ENCODE measurements at places on chromosomes 13 and 19.

DNA sequence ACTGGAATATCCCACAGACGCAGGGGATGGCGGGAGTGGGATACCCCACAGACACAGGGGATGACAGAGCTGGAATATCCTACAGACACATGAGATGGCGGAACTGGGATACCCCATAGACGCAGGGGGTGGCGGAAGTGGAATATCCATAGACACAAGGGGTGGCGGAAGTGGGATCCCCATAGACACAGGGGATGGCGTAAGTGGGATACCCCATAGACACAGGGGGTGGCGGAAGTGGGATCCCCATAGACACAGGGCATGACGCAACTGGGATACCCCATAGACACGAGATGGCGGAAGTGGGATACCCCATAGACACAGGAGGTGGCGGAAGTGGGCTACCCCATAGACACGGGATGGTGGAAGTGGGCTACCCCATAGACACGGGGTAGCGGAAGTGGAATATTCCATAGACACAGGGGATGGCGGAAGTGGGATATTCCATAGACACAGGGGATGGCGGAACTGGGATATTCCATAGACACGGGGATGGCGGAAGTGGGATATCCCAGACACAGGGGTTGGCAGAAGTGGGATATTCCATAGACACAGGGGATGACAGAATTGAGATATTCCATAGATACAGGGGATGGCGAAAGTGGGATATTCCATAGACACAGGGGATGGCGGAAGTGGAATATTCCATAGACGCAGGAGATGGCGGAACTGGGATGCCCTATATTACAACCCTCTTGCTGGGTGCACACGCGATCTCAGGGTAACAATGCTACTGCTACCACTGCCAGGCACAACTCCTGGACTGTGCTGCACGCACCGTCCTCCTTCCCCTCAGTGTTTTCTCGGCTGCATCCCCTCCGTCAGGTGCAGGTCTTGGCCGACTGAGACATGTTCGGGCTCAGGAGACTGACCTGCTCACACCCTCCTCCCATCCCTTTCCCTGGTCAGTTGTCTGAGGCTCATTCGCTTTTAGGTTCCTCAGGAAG, 28.1 kb downstream of the ZNF787 start:
- DNase-seq, result peak; percentile 22

DNA sequence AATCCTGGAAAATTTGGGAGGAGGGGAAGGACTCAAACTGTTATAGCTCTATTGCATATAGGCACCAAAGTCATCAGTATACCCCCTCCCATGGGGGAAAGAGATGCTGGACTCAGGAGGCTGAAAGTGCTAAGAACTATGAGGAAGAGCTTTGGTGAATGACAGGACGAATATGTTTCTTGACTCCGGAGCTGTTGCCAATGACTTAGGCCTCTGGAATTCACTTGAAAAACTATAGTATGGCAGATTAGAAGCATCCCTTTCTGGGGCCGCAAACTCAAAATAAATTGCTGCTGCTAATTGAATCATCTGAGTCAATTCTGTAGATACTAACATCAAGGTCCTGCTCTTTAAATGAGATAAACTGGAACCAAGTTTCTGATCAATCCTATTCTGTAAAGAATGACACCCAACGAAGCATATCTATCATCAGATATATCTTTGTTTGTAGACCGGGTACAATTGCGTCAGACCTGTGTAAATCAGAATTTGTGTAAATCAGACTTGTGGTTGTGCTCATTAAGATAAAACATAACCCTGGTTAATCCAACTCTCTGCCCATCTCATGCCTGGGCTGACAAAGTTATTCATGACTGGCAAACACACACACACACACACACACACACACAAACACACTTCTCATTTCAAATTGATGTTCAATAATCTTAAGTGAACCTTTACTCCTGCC, 1793.8 kb upstream of the PCDH20 start:
- DNase-seq, result no peak

DNA sequence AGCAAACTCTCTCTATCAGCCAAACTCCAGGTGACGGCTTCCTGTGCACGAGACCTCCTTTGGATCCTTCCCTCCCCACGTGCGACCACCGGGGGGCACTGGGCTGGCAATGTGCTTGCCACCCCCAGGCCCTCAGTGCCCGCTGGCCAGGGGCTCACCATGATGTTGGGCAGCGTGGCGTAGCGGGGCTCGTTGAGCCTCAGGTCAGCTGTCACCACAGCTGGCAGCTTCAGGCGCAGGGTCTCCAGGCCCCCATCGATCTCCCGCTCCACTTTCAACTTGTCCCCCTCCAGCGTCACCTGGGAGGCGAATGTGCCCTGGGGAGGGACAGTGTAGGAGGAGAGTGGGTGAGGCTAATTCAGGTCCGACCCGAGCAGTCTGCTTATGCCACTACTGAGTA, 4.8 kb upstream of the VSIG10L start:
- no peak for DNase-seq

- DNase-seq, result peak; percentile 79
These were observed 5.4 kb upstream of the CDC37 start for GRCh38 chr19:10408511-10409283.

DNA sequence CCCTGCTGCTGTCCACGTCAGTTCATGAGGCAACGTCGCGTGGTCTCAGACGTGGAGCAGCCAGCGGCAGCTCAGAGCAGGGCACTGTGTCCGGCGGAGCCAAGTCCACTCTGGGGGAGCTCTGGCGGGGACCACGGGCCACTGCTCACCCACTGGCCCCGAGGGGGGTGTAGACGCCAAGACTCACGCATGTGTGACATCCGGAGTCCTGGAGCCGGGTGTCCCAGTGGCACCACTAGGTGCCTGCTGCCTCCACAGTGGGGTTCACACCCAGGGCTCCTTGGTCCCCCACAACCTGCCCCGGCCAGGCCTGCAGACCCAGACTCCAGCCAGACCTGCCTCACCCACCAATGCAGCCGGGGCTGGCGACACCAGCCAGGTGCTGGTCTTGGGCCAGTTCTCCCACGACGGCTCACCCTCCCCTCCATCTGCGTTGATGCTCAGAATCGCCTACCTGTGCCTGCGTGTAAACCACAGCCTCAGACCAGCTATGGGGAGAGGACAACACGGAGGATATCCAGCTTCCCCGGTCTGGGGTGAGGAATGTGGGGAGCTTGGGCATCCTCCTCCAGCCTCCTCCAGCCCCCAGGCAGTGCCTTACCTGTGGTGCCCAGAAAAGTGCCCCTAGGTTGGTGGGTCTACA, 6.6 kb downstream of the FSTL3 start:
- no peak for DNase-seq

DNA sequence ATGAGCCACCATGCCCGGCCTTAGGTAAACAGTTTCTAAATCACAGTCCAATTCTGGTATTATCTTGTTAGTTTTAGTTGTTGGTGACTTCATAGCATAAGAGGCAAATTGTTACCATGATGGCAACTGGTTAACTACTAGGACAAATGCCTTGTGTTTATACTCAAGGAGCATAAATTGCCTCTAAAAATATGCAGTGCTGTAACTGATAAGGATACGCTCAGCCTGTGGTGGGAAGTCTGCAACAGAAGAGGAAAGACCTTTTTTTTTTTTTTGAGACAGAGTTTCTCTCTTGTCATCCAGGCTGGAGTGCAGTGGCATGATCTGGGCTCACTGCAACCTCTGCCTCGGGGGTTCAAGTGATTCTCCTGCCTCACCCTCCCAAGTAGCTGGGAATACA, 311.9 kb upstream of the ARGLU1 start:
- no peak for DNase-seq

- DNase-seq, result no peak
These were observed 1905.5 kb downstream of the OLFM4 start for GRCh38 chr13:54934121-54934520.

- no peak for DNase-seq
These were observed 918.6 kb downstream of the UQCRFS1 start for GRCh38 chr19:28294395-28294794.

- DNase-seq, result no peak
These were observed 61.1 kb downstream of the ZNF431 start for GRCh38 chr19:21202865-21203494.

DNA sequence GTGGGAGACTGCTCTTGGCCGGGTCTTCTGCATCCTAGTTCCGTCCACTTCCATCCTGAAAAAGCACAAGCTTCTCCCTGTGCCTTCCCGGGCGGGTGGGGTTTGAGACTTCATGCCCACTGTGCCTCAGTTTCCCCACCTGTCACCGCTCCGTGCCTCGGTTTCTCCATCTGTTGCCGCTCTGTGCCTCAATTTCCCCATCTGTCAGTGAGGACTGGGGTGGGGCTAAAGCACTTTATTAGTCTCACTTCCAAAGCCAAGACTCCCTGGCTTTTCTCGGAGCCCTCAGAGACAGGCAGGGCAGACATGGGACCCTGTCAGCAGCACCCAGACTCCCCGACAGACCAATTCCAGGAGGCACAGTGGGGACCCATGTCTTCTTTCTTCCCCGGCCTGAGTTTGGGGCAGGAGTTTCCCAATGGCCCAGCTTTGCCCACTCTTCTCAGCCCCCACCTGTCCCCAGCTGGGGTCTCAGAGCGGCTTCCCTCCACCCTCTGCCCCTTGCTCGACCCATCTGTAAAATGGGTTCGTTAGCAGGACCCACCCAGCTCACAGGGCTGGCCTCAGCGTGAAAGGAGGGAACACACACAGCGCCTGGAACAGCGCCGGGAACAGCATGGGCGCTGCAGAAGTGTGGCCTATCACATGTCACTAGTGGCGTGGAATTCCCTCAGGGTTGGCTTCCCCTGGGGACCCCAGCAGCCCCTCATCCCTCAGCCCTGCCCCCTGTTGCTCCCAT, 4.6 kb upstream of the PEAK3 start:
- peak; percentile 9 for DNase-seq

GRCh38 chr19:10749435-10750384, 31.8 kb downstream of the DNM2 start:
- no peak for DNase-seq

GRCh38 chr13:50891206-50891605, 18.4 kb upstream of the RNASEH2B start:
- no peak for DNase-seq

DNA sequence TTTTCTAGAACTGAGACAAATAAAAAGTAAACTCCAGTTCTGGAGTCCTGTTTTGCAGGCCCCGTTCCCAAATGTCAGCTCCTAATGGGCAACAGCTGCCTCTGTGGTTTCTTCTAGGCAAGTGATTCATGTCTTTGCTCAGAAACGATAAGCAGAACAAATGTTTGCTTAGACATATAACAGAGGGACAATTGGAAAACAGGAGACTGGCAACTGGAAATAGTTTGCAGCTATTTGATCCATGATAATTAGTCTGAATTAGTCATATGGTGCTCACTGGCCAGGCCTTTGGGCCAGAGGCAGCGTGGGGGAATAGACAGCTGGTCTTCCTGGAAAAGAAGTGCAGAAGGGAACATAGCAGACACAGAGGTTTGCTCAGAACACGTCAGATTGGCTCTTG, 29.2 kb upstream of the TSHZ3 start:
- DNase-seq, result peak; percentile 68

DNA sequence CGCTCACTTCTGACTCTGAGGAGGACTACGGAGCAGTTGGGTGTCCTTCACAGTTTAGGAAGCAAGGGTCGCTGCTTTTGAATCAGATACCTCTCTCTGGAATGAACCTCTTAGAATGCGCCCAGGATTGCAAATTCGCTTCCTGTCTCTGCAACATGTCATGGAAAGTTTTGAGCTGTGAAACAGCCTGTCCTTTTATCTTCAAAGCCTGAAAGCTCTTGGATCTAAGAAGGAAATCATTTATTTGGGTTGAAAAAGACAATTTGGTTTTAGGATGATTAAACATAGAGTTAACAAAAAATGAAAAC, 134.1 kb downstream of the KATNAL1 start:
- DNase-seq, result no peak

DNA sequence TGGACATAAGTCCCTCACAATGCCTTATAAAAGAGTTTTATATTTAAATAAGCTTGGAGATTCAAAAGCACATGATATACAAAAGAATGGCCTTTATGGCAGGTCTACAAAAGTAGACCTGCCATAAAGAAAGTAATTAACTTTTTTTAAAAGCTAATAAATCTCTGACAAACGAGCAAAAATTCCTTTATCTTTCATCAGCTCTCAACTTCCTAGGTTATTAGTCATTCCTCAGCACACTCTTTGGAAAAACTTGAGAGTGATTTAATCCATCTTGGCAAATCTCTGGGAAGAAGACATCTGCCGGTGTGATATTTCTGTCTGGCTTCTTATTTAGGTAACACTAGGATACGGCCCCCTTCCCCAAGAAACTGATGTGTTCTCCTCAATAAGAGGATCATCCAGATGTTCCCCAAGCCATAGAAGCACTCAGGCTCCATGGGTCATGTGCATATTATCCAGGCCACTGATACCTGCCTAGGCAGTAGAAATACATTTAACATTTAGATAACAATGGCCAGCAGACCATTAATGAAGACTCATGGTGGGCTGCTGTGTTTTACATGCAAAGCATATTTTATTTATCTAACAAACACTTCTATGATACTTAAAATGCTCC, 372.7 kb downstream of the LIG4 start:
- no peak for DNase-seq

DNA sequence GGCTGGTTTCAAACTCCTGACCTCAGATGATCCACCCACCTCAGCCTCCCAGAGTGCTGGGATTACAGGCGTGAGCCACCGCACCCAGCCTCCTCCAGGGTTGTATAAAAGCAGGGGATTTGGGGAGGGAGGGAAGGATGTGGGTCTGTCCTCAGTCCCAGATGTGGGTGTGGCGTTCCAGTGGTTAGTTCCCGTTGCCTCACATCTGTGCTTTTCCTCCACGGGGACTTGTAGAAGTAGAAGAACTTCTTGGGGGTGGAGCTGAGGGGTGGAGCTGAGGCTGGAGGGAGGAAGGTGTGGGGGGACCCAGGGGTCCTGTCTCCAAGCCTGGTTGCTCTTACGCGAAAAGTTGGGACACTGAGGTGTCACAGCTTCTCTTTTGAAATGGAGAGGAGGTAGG, 514 bp upstream of the MCEMP1 start:
- DNase-seq, result no peak

DNA sequence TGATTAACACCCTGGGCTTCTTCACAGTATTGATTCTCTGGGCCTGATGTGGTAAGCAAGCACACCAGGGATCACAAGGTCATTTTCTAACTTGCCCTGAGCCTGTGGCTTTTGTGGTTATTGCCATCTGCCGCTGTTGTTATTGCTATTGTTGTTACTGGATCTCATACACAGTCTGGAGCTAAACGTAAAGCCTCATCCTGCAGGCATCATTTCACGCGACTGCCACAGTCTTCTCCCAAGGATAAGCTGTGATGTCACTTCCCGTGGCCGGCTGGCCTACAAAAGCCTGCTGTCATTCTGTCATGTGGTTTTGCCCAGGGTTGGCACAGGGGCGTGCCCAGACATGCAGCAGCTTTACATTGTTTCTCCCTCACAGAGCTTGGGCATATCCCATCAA, 154.0 kb upstream of the GPR12 start:
- no peak for DNase-seq

DNA sequence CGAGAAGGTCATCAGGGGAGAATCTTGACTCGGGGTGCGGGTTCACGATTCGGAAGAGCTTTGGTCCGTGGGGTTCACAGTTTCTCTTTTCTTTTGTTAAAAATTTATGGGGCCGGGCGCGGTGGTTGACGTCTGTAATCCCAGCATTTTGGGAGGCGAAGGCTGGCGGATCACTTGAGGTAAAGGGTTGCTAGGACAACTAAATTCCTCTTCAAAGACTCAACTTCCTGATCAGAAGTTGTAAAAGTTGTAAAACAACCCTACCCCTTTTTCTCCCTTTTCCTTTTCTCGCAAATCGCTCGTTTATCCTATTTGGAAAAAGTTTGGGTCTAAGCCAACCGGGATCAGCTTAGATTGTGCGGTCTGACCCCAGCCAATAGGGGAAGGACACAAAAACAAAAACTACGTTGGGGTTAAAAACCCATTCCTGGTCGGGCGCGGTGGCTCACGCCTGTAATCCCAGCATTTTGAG, 673 bp downstream of the ZNF486 start:
- no peak for DNase-seq

All from Right ventricle myocardium inferior (tissue), 1 donor.